NCI-H524 (cell line): ENCODE measurements at places on chromosomes 4 and X.

GRCh38 chr4:182293691-182294255 lies 50.6 kb downstream of the TENM3 start:
- DNase-seq: no peak

DNA sequence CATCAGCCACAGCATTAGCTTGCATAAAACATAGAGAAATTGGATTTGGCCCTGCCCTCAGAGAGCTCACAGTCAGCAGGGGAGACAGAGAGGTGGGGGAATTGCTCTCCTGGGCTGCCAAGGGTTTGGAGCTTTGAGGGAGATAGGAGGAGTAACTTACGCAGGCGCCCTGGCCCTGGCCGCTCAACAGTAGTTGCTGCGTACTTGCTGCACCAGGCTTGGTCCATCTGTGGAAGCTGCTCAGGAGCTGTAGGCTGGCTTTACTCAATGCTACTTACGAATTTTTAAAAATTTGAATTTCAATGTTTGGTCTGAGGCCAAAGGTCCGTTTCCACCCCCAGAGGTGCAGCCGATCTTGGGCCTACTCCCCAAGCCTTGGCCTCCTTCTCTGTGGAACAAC lies 83.3 kb downstream of the CPZ start:
- DNase-seq: no peak

DNA sequence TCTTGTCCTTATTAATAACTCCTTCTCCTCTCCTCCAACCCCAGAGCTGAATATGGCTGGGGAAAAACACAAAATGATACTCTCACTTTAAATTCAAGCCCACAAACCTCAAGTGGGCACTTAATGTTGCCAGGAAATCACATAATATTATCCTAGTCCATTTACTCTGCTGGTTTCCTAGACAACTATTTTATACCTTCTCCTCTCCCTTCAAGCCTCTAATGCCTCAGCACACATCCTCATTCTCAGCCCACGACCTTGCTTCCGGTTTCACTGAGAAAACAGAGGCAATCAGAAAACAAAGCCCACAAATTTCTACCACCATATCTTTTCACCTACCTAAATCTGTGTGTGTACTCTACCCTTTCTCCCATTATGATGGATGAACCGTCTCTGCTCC lies 12.1 kb upstream of the CLCN5 start:
- peak; percentile 19 for DNase-seq

DNA sequence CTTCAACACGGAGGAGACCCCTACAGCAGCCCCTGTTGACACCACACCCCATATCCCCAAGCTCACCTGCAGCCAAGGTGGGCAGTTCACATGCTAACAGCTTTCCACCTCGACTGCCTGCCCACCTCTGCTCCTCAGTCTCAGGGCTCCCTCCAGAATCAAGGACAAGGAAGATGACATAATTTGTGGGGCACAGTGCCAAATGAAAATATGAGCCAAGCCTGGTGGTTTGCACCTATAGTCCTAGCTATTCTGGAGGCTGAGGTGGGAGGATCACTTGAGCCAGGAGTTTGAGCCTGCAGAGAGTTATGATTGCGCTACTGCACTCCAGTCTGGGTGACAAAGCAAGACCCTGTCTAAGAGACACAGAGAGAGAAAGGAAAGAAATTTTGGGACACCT lies 516.3 kb downstream of the BCOR start:
- no peak for DNase-seq

DNA sequence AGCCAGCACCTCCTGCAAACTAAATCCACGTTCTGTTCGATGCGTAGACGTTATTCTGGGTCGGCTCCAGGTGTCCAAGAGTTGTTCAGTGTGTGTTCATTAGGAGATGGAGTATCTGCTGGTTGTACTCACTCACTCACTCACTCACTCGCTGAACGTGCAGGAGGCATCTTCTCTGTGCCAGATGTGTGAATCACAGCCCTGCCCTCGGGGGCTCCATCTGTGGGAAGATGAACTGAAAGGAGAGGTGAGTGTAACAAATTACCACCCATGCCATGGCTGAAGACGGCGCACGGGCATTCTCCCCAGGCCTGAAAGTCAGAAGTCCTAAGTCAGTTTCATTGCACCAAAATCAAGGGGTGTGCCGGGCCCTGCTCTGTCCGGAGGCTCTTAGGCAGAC lies 16.1 kb downstream of the NSG1 start:
- no peak for DNase-seq

GRCh38 chr4:26861434-26862186 lies 969 bp downstream of the STIM2 start:
- DNase-seq: peak; percentile 80

DNA sequence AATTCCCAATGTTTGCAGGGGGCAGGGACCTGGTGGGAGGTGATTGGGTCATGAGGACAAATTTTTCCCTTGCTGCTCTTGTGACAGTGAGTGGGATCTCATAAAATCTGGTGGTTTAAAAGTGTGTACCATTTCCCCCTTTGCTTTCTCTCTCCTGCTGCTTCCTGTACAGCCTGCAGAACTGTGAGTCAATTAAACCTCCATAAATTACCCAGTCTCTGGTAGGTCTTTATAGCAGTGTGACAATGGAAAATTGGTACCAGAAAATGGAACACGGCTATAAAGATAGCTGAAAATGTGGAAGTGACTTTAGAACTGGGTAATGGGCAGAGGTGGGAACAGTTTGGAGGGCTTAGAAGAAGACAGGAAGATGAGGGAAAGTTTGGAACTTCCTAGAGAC lies 108.7 kb upstream of the NPFFR2 start:
- DNase-seq: no peak

- DNase-seq: no peak
Measured at GRCh38 chrX:83529950-83530349, 21.9 kb downstream of the POU3F4 start.

DNA sequence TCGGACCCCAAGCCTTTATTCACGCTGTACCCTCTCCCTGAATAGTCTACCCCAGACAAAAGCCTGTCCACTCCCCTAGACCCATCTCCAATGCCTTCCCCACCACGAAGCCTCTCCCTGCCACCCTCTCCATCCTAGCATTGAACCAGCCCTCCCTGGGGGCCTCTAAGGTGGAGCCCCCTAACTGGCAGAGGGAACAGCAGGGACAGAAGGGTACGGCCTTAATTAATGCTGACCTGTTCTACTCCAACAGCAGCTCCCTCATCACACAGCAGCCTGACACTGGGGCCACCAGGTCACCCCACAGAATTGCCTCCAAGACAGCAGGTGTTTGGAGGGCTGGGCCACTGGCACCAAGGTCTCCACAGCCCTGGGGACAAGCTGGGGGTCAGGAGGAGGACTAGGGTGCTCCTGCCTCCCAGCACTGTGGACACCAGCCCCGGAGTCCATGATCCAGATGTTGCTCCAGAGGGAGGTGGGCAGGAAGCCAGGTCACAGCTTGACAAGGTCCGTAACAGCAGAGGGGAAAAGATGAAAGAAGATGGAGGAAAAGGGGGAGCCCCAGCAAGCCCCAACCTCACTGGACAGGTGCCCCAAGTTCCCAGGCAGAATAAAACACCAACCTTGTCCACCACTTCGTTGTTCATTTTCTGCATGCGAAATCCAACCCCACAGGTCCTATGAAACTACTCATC lies 3.7 kb downstream of the CRMP1 start:
- DNase-seq: no peak

- no peak for DNase-seq
Measured at GRCh38 chr4:76658231-76659102, 223.4 kb downstream of the SHROOM3 start.

DNA sequence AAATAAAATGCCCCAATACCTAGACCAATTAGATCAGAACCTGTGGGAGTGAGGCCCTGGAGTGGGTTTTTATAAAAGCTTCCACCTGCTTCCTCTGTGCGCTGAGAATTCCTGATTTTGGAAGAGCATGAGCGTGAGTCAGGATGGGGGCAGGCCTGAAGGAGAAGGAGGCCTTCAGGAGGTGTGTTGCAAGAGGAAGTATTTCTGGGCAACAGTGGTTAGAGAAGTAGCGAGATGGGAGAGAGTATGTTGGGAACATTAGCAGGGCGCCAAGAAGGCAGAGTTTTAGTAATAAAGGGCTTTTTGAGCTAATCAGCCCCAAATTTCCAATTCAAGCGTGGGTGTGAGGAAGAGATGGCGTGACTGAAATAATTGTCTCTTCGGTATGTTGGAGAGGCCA lies 349.8 kb downstream of the UNC5C start:
- no peak for DNase-seq

GRCh38 chr4:174549721-174550120 lies 27.4 kb upstream of the HPGD start:
- DNase-seq: no peak

- no peak for DNase-seq
Measured at GRCh38 chr4:122285285-122285684, 93.5 kb upstream of the ADAD1 start.

- DNase-seq: no peak
Measured at GRCh38 chrX:111040377-111041017, 55.5 kb upstream of the PAK3 start.

DNA sequence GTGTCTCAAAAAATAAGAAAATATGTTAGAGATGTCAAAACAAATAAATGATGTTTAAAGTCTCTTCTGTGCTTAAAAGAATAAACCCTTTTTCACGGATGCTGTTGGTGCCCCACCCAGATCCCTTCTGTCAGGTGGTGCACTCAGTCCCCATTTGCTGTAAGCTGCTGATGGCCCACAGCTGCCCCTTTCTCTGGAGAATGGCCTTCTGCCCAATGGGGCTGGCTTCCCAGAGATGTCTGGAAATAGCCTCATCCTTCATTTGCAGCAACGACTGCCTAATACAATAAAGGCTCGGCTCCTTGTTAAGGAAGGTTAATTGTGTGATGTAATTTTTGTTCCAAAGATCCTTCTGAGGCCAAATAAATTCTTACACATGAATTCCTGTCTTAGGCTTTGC lies 31.8 kb downstream of the ETNPPL start:
- no peak for DNase-seq

GRCh38 chrX:107711521-107712181 lies 63.9 kb downstream of the TSC22D3 start:
- no peak for DNase-seq

GRCh38 chr4:85720735-85721134 lies 245.8 kb downstream of the ARHGAP24 start:
- DNase-seq: no peak

DNA sequence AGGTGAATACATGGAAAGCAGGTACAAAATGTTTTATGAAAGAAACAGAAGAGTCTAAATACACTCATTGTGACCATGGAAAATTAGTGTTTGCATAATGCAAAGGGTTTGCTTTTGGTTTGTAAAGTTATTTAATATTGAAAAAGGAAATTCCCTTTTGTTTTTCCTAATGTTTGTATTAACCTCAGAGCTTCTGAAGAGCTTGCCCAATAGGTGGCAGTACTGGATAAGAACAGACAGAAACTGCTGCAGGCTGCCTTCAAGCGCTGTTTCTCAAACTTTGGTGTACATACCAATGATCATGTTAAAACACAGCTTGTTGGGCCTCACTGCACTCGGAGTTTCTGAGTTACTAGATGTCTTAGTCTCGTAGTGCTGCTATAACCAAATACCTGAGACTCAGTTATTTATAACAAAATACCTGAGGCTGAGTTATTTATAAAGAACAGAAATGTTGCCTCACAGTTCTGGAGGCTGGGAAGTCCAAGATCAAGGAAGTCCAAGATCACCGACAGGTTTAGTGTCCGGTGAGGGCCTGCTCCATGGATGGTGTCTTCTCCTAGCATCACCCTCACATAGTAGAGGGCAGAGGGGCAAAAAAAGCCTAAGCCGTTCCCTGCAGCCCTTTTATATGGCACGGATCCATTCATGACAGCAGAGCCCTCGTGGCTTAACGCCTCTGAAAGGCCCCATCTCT lies 54.2 kb downstream of the SUPT20HL2 start:
- peak; percentile 61 for DNase-seq

GRCh38 chr4:160831165-160831922 lies 1332.5 kb downstream of the FSTL5 start:
- no peak for DNase-seq

- no peak for DNase-seq
Measured at GRCh38 chrX:123881330-123881729, 21.5 kb downstream of the XIAP start.

GRCh38 chr4:73751166-73751565 lies 10.8 kb downstream of the CXCL8 start:
- DNase-seq: no peak

GRCh38 chrX:109389917-109390316 lies 92.0 kb downstream of the GUCY2F start:
- no peak for DNase-seq

GRCh38 chr4:98468709-98469108 lies 189.7 kb downstream of the TSPAN5 start:
- DNase-seq: no peak

- DNase-seq: no peak
Measured at GRCh38 chr4:33064238-33064637, 2344.1 kb downstream of the PCDH7 start.

DNA sequence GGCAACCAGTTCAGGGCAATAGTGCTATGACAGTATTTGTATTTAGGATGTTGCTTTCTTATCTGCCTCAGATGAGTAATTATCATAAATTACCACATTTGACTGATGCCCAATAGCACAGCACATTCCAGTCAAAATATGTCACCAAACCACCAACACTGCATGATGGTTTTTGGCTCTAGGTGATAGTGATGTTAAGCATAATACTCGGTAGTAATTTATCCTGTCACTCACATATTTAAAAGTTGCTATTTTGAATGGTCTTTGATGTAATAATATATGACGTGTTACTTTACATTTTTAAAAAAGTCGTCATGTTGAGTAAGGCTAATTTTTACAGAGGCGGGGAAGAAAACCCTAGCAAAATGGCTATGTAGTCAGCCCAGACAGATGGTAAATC lies 42.5 kb downstream of the UNC5C start:
- no peak for DNase-seq

- no peak for DNase-seq
Measured at GRCh38 chr4:33751050-33751449, 2493.3 kb downstream of the ARAP2 start.

GRCh38 chr4:22071749-22072148 lies 123.2 kb upstream of the KCNIP4 start:
- DNase-seq: no peak

- no peak for DNase-seq
Measured at GRCh38 chrX:20319054-20319453, 52.3 kb upstream of the RPS6KA3 start.

- no peak for DNase-seq
Measured at GRCh38 chrX:45261005-45261404, 60.3 kb upstream of the DIPK2B start.

- DNase-seq: no peak
Measured at GRCh38 chr4:38621028-38621684, 42.8 kb upstream of the KLF3 start.
